Fibroblast of lung (primary cell): ENCODE measurements at places on chromosomes 1 and 21. TPM values are rescaled to one million over a fixed set of nuclear protein-coding genes. Genes with fewer than 3 reads are reported as not detected.

PRRX1 gene
- total RNA-seq: 121 and 128 TPM in 2 replicates

PTPRC gene
- total RNA-seq: under 0.01 TPM in 2 replicates

INTS7 gene
- total RNA-seq: 20.5 and 20.6 TPM in 2 replicates

CD164L2 gene
- total RNA-seq: not detected in 2 replicates

OLIG2 gene
- not detected in 2 replicates for total RNA-seq

ZNF687 gene
- 8.2 and 11.7 TPM in 2 replicates for total RNA-seq

TRABD2B gene
- total RNA-seq: under 0.01 TPM in 2 replicates
